ENCODE measurements at places on chromosomes 5 and 9. TPM values are rescaled to one million over a fixed set of nuclear protein-coding genes. Genes with fewer than 3 reads are reported as not detected.

Gene CDC25C
- total RNA-seq: 18.4 TPM

Gene PCDHGB4
- not detected for total RNA-seq

Gene PCDHGB7
- 0.08 TPM for total RNA-seq

Gene GARIN3
- total RNA-seq: not detected

Gene GFI1B
- not detected for total RNA-seq

Gene PTGS1
- 0.08 TPM for total RNA-seq

Gene FOXD4L5
- total RNA-seq: 0.13 TPM

Gene LVRN
- not detected for total RNA-seq

DNA sequence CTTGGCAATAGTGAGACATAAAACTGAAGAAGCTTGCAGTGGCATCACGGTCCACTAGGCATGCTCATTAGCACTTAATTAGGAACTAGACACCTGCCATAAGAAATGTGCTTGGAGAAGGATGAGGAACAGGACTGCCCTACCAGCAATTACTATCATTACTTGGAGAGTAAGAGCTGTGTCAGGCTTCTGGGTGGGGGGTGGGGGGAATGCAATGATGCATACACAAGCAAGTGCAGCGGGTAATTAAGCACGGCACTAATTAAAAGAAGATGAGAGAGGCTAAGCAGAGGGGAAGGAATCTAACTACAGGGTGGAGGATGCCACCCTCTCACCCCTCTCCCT, 53.1 kb downstream of the TLE1 start:
- H3K4me3 ChIP-seq: no peak overlapping the region
- no peaks in the 10 kb centered on the region for H3K27me3 ChIP-seq

GRCh38 chr9:27198190-27198589, 89.2 kb downstream of the TEK start:
- H3K4me1 ChIP-seq: peaks cover 2% of the 10 kb centered on the region
- no peak overlapping the region for H3K27ac ChIP-seq
- H3K27me3 ChIP-seq: peaks cover 4% of the 10 kb centered on the region
- no peak overlapping the region for H3K4me3 ChIP-seq

DNA sequence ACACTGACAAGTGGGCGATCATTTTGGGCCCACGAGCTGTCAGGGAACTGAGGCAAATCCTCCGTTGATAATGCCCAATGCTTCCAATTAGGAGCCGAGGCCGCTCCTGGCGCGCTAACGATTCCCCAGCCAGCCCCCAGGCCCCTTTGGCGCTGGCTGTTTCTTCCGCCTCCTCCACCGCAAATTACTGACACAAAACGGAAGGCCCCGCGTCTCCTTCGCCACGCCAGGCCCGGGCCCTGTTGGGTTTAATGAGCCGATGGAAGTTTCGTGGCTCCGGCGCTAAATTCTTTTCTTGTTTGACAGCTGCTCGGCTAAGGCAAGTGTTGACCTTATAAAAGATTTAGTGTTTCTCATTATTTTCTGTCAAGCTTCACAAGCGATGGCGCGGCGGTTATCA, 25.7 kb upstream of the BARHL1 start:
- H3K4me3 ChIP-seq: no peak overlapping the region
- peaks cover 2% of the 10 kb centered on the region for H3K4me1 ChIP-seq
- DNase-seq: no peak
- H3K27ac ChIP-seq: no peak overlapping the region
- H3K36me3 ChIP-seq: peaks cover 2% of the 10 kb centered on the region

DNA sequence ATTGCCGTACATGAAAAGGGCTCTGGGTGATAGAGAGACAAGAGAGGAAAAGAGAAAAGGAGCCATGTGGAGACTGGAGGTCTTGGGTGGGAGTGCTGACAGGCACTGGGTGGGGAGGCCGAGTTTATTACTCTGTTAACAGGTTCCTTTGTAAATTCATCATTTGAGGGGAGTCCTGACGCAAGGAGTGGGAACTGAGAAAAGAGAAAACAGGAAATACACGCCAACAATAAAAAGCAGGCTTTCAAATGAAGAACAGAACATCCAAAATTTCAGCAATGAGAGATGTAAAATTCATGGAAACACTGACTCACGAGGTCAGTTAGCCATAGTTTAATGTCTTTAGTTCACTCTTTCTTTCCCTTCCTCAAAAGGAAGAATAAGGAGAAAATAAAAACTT, 342.8 kb downstream of the TMEM167A start:
- H3K4me1 ChIP-seq: peaks cover 3% of the 10 kb centered on the region
- no peaks in the 10 kb centered on the region for H3K36me3 ChIP-seq
- H3K27me3 ChIP-seq: no peaks in the 10 kb centered on the region
- no peak overlapping the region for H3K4me3 ChIP-seq
- no peak overlapping the region for H3K27ac ChIP-seq
- no peak for DNase-seq

GRCh38 chr9:129175825-129176633, 2.0 kb downstream of the IER5L start:
- H3K27ac ChIP-seq: peak overlapping the region; percentile 79
- H3K4me1 ChIP-seq: peaks cover 18% of the 10 kb centered on the region
- peaks cover 26% of the 10 kb centered on the region for H3K27me3 ChIP-seq
- no peaks in the 10 kb centered on the region for H3K36me3 ChIP-seq
- H3K4me3 ChIP-seq: peak overlapping the region; percentile 81

GRCh38 chr5:153783362-153783658, 255.4 kb downstream of the FAM114A2 start:
- DNase-seq: no peak
- H3K27me3 ChIP-seq: no peaks in the 10 kb centered on the region
- H3K4me1 ChIP-seq: no peaks in the 10 kb centered on the region

DNA sequence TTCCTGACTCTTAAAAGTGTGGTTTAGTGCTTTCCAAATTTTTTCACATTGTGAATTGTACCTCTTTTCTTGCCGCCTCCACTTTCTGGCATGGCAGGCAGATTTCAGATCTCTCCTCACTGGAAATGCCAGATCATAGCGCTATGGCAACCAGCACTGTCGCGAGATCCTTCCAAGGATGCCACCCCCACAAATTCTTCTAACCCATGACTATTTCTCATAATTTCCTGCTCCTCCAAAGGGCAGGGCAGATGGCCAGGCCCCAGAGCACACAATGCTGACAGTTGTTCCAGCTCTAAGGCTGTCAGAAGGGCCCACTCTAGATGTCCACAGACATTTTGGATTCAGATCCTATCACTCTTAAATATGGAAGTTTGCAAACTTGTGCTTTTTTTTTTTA, 446.2 kb upstream of the RIOK2 start:
- H3K36me3 ChIP-seq: no peaks in the 10 kb centered on the region
- no peaks in the 10 kb centered on the region for H3K4me1 ChIP-seq
- no peaks in the 10 kb centered on the region for H3K27me3 ChIP-seq

- no peaks in the 10 kb centered on the region for H3K27me3 ChIP-seq
- DNase-seq: no peak
- no peak overlapping the region for H3K27ac ChIP-seq
- peaks cover 47% of the 10 kb centered on the region for H3K36me3 ChIP-seq
Measured at GRCh38 chr5:87361031-87361445, 51.7 kb downstream of the CCNH start.

GRCh38 chr9:4678679-4679267, 596 bp upstream of the CDC37L1 start:
- H3K27me3 ChIP-seq: no peaks in the 10 kb centered on the region
- H3K36me3 ChIP-seq: peaks cover 5% of the 10 kb centered on the region
- no peak overlapping the region for H3K27ac ChIP-seq

GRCh38 chr5:140338908-140339307, 7.5 kb downstream of the HBEGF start:
- no peak for DNase-seq
- H3K4me1 ChIP-seq: peaks cover 79% of the 10 kb centered on the region
- peak overlapping the region; percentile 71 for H3K27ac ChIP-seq
- no peaks in the 10 kb centered on the region for H3K27me3 ChIP-seq
- peaks cover 90% of the 10 kb centered on the region for H3K36me3 ChIP-seq

DNA sequence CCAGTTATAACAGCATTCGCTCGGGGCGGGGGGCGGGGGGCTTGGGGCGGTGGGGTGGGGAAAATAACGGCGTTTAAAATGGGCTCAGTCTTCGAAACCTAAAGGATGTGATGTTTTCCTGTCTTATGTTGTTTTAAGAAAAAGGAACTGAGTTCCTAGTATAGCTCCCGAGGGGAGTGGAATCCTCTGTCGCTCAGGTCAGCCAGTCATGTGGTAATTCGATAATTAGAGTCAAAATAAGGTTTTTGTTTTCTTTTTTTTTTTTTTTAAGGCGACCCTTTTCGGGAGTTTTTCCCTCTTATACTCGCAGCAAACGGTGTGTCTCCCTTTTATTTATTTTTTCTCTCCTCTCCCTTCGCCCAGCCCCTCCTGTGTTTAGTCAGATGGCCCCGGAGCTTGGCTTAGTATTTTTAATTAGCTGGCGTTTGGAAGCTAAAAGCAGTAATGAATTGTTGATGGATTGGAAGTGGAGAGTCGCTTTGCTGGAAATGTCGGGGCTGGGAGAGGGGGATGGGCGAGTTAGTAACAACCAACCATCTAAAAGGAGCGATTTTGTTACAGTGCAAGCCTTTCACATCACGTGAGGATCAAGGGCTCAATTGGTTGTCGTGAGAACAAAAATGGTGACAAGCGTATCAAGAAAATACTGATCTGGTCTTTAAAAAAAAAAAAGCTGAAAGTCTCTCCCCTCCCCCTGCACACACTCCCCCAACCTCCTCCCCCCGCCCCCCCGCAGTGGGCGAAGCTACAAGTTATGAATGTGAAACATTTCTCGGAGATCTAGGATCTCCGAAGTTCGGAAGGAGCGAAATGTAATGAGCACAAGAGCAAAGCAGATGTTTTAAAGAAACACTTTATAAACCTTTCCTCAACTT, 714 bp upstream of the ZNF608 start:
- no peaks in the 10 kb centered on the region for H3K36me3 ChIP-seq
- H3K4me3 ChIP-seq: no peak overlapping the region
- no peak for DNase-seq
- H3K27ac ChIP-seq: no peak overlapping the region
- no peaks in the 10 kb centered on the region for H3K4me1 ChIP-seq

- DNase-seq: no peak
- H3K4me3 ChIP-seq: no peak overlapping the region
- no peaks in the 10 kb centered on the region for H3K27me3 ChIP-seq
- H3K36me3 ChIP-seq: no peaks in the 10 kb centered on the region
- H3K27ac ChIP-seq: no peak overlapping the region
Measured at GRCh38 chr9:136306211-136307208, 2.6 kb upstream of the CCDC187 start.

DNA sequence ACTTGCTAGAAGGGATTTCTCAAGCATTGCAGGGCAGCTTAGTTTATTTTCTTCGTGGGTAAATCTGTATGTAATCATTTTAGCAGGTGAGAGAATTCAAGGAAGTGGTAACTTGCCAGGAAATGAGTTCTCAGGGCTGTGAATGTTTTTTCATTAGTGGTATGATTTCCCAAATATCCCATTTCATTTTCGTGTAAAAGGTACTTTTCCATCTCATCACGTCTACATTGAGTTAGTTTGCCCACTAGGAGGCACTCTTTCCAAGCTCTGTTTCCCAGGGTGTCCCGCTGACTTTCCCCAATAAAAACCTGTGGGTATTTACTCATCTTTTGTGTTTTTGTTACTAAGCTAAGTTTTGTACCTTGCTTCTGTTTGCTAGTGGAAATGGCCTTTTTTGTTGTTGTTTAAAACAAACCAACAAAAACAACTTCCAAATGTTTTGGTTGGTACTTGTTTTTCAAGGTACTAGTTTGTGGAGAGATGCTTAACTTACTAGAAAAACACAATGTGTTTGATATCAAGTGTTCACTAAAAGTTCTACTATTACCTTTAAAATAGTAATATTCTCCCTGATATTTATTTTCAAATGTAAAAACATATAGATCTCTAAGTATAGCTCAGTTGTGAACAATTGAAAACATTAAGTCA, 373.6 kb downstream of the ADGRV1 start:
- H3K4me1 ChIP-seq: no peaks in the 10 kb centered on the region
- H3K4me3 ChIP-seq: no peak overlapping the region
- H3K27ac ChIP-seq: no peak overlapping the region
- peak; percentile 19 for DNase-seq
- H3K36me3 ChIP-seq: no peaks in the 10 kb centered on the region
- peaks cover 10% of the 10 kb centered on the region for H3K27me3 ChIP-seq

- no peaks in the 10 kb centered on the region for H3K36me3 ChIP-seq
- DNase-seq: no peak
- H3K27ac ChIP-seq: no peak overlapping the region
- no peak overlapping the region for H3K4me3 ChIP-seq
- H3K4me1 ChIP-seq: no peaks in the 10 kb centered on the region
Measured at GRCh38 chr5:5005353-5005752, 134.8 kb upstream of the ADAMTS16 start.

DNA sequence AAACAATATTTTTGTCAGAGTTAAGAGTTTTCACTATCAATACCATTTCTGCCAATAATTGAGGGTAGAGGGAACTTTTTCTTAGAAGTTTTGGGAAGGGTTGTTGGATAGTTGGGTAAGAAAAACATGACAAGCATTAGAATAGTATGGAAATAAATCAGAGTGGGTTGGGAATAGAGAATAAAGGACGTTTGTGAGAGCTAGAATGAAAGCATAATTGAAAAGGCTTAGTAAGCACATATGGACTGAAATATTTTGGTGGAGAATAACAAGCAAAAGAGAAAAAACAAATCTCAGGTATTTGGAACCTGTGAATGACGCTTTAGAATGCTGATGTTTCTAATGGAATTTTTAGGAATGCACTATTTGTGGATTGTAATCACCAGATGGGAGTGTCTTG, 262.9 kb upstream of the EDIL3 start:
- H3K27ac ChIP-seq: no peak overlapping the region
- H3K4me3 ChIP-seq: no peak overlapping the region
- H3K27me3 ChIP-seq: no peaks in the 10 kb centered on the region

GRCh38 chr5:122258241-122258640, 53.8 kb upstream of the SNCAIP start:
- no peaks in the 10 kb centered on the region for H3K4me1 ChIP-seq
- no peak overlapping the region for H3K4me3 ChIP-seq
- H3K27me3 ChIP-seq: no peaks in the 10 kb centered on the region
- no peak for DNase-seq
- no peak overlapping the region for H3K27ac ChIP-seq

GRCh38 chr9:120345379-120345778, 234.6 kb downstream of the CDK5RAP2 start:
- no peaks in the 10 kb centered on the region for H3K36me3 ChIP-seq
- peaks cover 4% of the 10 kb centered on the region for H3K27me3 ChIP-seq
- no peak overlapping the region for H3K27ac ChIP-seq
- no peak for DNase-seq
- H3K4me1 ChIP-seq: peaks cover 4% of the 10 kb centered on the region
- no peak overlapping the region for H3K4me3 ChIP-seq

- H3K27me3 ChIP-seq: no peaks in the 10 kb centered on the region
- no peaks in the 10 kb centered on the region for H3K36me3 ChIP-seq
- H3K4me3 ChIP-seq: no peak overlapping the region
- no peak for DNase-seq
- H3K4me1 ChIP-seq: no peaks in the 10 kb centered on the region
- no peak overlapping the region for H3K27ac ChIP-seq
Measured at GRCh38 chr5:33631786-33632185, 191.0 kb downstream of the TARS1 start.

- H3K4me3 ChIP-seq: no peak overlapping the region
- no peak overlapping the region for H3K27ac ChIP-seq
- no peaks in the 10 kb centered on the region for H3K36me3 ChIP-seq
Measured at GRCh38 chr5:101024299-101024698, 121.2 kb upstream of the ST8SIA4 start.
